Head of caudate nucleus (tissue), 42 donors: ENCODE measurements at places on chromosomes 7 and 10.

- no peak for DNase-seq
Measured at GRCh38 chr10:103765981-103766380, 89.4 kb downstream of the SH3PXD2A start.

- DNase-seq: no peak
Measured at GRCh38 chr7:70259502-70259901, 661.2 kb downstream of the AUTS2 start.

GRCh38 chr7:57404967-57405421, 45.0 kb upstream of the ZNF716 start:
- no peak for DNase-seq

GRCh38 chr10:92062273-92062672, 138.7 kb downstream of the BTAF1 start:
- DNase-seq: no peak
